CD4-positive, CD25-positive, alpha-beta regulatory T cell (primary cell): ENCODE measurements at places on chromosomes 5 and 9.
A peak's percentile ranks its signal among the peaks of the same experiment; 100 is the strongest.

GRCh38 chr5:88938488-88938887 lies 55.5 kb upstream of the MEF2C start:
- DNase-seq, result no peak

DNA sequence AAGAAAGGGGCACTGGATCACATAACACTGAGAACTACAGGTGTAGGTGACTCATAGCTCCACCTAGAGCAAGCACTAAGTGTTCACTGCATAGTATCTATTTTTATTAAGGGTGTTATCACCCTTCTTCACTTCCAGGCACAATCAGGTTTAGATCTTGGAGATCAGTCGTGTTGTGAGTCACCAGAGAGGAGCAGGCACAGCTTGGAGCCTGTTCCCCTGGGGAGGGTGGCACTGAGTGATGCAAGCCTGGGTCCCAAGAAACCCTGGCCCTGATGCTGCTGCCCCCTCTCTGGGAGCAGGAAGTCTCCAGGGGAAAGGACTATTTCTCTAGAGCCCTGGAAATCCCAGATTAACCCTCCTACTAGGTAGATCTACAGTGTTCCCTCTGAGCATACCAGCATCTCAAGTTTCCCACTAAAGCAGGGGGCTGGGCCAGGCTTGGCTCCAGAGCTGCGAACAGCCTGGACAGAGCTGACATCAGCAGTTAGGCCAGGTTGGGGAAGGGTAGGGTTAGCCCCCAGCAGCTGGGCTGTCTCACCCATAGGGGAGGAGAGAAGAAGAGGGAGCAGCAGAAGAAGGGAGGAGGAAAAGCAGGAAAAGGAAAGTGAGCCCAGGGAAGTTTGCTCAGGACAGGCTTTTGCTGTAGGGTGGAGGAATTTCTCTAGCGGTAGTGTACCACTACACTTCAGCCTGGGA lies 28.1 kb upstream of the SPINK4 start:
- DNase-seq, result no peak

GRCh38 chr9:121453232-121453892 lies 46.3 kb downstream of the GGTA1 start:
- no peak for DNase-seq

DNA sequence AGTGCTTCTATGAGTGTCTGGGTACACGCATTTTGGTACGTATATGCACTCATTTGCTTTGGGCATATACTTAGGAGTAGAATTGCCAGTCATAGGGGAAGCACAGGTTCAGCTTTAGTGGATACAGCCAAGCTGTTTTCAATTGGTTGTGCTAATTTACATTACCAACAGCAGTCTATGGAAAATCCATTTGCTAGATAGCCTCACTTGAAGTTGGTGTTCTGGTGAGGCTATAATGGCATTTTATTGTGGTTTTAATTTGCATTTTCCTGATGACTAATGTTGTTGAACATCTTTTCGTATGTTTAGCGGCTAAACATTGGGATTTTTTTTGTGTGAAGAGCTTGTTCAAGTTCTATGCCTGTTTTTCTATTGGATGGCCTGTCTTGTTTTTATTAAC lies 76.8 kb upstream of the ANKH start:
- DNase-seq, result no peak

GRCh38 chr5:171963416-171963815 lies 43.0 kb downstream of the FBXW11 start:
- DNase-seq, result no peak

GRCh38 chr9:136399176-136400037 lies 563 bp downstream of the SNAPC4 start:
- peak; percentile 14 for DNase-seq

- DNase-seq, result no peak
Observed at GRCh38 chr5:17766031-17766430, 131.8 kb downstream of the TAF11L14 start.

DNA sequence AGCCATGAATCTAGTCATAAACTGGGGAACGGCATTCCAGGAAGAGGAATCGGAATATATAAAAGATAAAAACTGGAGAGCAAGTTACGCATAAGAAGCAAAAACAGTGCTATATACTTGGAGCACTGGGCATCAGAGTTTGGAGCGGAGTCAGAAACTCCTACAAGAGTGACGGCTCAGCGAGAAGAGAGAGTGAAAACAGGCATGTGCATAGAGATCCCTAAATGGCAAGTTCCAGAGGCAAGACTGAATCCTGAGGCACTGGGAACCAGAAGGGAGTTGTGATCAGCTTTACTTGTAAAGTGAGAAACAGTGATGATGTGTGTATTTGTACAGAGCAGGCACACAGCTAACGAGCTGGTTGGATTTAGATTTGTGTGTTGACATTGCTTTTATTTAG lies 514.4 kb upstream of the TNC start:
- DNase-seq, result no peak

- no peak for DNase-seq
Observed at GRCh38 chr5:79727451-79728355, 38.1 kb downstream of the CMYA5 start.

- peak; percentile 45 for DNase-seq
Observed at GRCh38 chr9:99823681-99824377, 2.1 kb downstream of the NR4A3 start.

DNA sequence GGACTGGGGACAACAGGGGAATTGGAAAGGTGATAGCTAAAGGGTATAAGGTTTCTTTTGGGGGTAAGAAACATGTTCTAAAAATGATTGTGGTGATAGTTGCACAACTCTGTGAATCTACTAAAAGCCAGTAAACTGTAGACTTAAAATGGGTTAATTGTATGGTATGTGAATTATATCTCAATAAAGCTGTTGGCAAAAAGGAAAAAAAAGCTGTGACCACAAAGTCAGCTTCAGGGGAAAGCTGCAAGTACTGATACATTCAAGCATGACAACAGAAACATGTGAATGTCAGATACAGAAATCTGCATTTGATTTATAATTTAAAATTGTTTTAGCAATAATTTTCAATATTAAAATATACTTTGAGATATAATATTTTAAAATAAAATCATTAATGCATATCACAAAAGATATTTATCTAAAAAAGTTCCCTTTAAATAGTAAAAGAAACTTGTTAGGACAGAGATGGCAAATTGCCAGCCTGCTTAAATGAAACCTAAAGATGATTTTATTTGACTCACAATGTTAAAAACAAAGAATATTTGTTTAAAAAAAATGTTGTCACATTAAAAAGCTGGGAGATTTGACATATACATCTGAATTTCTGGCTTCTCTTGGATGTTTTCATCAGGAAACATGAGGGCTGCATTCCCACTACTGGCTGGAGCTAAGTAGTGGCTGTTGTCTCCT lies 66.0 kb downstream of the TBCA start:
- DNase-seq, result no peak

GRCh38 chr5:616484-617039 lies 4.4 kb downstream of the CEP72 start:
- no peak for DNase-seq

GRCh38 chr5:107796797-107797196 lies 126.1 kb upstream of the EFNA5 start:
- no peak for DNase-seq

- no peak for DNase-seq
Observed at GRCh38 chr5:66830636-66831035, 234.4 kb downstream of the MAST4 start.

DNA sequence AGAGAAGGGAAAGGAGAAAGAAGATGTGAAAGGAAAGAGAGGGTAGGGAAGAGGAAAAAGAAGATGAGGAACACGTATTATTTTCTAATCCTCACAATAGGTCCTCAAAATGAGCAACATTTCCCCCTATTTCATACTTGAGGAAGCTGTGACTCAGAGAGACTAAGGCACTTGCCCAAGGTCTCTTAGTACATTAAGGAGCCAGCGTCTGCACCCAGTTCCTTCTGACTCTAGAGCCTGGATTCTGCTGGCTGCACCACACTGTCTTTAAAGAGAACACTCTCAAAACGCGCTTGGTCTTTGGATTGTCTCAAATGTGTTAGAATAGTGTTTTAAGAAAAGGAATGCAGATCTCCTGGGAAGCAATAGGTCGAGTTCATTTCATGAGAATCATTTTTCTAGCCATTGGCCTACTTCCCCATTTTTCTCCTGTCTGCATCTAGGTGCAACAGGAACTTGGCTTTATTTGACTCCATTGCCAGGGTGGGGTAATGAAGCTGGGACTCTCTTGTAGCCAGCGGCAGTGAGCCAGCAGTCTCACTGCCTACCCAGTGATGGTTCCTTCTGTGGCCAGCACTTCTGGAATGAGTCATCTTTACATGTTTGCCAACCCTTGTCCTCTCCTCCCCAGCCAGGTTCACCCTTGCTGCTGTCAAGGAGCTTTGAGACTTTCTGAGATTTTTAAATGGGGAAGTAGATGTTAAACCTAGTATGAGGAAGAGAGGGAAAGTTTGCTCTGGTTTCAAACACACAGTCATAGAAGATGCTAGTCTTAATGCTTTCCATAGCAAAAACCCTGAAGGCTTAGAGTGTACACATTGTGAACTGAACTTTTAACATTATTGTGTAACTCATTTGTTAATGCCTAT lies 82.7 kb downstream of the DOCK8 start:
- peak; percentile 31 for DNase-seq

DNA sequence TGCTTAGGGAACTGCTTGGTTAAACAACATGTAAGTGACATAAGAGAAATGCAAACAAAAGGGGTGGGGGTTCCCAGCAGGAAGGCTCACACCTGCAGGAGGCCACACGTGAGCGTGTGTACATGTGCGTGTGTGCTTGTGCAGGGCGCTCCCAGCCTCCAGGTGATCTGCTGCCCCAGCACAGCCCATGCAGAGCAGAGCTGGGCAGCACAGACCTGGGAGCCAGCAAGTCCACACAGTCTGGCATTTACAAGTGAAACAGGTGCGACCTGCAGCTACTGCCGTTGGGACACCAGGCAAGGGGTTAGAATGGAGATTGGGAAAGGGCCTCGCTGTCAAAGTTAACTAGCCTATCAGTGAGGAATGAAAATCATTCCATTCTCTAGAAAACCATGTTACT lies 41.8 kb downstream of the GRAMD2B start:
- no peak for DNase-seq

GRCh38 chr5:132233811-132234683 lies 6.4 kb upstream of the P4HA2 start:
- DNase-seq, result no peak

DNA sequence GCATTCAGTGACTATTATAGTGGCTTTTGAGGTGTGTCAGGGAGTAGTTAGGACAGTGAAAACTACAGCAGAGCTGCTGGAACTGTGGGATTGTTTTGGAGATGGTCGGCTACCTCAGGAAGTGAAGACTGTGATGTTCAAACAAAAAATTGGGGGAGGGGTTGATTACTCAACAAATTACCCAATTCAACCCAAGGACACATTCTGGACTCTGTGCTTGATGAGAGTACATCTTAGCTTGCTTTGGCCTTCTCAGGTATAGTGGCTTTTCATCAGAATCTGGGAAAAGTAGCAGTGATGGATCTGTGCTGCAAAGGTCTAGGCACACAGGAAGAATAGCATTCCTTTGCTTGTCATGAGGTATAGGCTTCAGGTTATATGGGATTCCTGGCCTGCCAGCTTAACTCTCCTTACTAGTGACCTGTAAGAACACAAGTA lies 47.0 kb downstream of the SLC44A1 start:
- no peak for DNase-seq

DNA sequence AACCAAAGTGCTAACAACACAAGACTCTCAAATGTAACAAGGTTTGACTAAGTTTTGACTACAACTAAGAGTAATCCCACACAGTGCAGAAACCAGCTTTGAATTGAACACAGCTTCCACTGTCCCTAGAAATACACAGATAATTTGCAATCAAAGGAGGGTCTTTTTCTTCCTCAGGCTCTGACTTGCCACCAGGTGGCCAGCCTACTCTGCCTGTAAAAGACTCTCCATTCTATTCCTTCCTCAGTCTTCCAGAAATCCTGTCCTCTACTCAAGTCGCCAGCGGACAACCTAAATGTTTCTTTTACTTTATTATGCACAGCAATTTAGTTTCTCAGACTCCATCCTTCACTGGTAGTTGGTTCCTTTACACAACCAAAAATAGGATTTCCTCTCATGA lies 32.2 kb upstream of the MCTP1 start:
- DNase-seq, result no peak
